Activated CD4-positive, alpha-beta T cell treated with anti-CD3 and anti-CD28 coated beads for 4 hours (primary cell): ENCODE measurements at places on chromosomes 11 and 22.

DNA sequence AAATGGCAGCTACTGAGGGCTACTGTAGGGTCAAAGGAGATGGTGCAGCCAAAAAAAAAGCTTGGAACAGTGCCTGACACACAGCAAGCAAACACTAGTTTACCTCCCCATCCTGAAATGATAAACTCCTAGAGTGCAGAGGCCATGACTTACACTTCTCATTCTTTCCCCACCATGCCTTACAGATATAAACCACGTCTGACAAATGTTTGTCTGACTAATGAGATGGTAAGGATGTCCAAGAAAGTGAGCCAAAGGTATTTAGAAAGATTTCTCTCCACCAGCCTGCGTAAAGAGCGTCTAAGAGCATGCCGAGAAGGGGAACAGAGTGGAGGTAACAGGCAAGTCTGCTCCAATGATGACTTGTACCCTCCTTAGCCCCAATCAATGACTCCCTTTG lies 99.0 kb downstream of the LARGE1 start:
- DNase-seq, result no peak

- no peak for DNase-seq
These were observed 29.1 kb upstream of the PAK1 start for GRCh38 chr11:77503006-77503405.

GRCh38 chr22:50016988-50017700 lies 4.6 kb upstream of the IL17REL start:
- DNase-seq, result peak; percentile 82

- DNase-seq, result no peak
These were observed 102.7 kb downstream of the COMMD9 start for GRCh38 chr11:36186340-36187175.

GRCh38 chr11:117973503-117973860 lies 12.7 kb upstream of the IL10RA start:
- no peak for DNase-seq

DNA sequence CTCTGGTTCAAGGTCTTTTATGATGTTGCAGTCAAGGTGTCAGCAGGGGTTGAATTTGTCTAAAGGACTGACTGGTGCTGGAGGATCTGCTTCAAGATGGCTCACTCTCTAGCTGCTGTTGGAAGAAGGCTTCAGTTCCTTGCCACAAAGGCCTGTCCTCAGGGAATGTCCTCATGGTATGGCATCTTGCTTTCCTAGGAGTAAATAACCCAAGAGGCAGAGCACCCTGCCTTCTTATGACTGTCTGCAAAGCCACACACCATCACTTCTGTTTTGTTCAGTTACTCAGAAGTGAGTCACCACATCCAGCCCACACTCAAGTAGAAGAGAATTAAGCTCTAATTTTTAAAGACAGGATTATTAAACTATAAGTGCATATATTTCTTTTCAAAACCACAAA lies 45.2 kb downstream of the PLAAT5 start:
- DNase-seq, result no peak
